ENCODE measurements at places on chromosomes 3 and 15.

GRCh38 chr15:94791008-94791407 lies 559.6 kb downstream of the MCTP2 start:
- no peak for DNase-seq

- DNase-seq = no peak
These were observed 14.4 kb upstream of the DCAF1 start for GRCh38 chr3:51514210-51514609.

- no peak for DNase-seq
These were observed 13.8 kb upstream of the ADPGK start for GRCh38 chr15:72797338-72797689.

- no peak for DNase-seq
These were observed 77.5 kb upstream of the STRIT1 start for GRCh38 chr3:155370764-155371503.

- DNase-seq = no peak
These were observed 46.4 kb downstream of the GJD2 start for GRCh38 chr15:34708422-34708821.

- DNase-seq = no peak
These were observed 408.7 kb downstream of the SHQ1 start for GRCh38 chr3:72439321-72440183.

DNA sequence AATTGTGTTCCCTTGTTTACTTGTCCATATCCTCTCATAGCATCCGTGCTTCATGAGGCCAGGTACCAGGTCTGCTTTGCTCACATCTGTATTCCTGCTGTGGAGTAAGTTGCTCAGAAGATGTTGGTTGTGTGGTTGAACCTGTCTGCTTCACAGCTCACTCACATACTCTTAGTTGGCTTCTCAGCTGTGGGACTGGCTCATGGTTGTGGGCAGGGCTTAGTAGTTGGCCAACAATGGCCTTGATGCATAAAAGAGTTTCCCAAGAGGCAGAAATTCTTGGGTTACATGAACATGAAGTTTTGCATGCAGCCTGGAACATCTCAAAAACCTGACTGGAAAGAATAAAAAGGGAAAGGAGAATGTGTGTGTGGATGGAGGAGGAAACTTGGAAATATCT lies 17.0 kb downstream of the CELF6 start:
- no peak for DNase-seq

GRCh38 chr3:123089611-123090331 lies 22.9 kb downstream of the PDIA5 start:
- no peak for DNase-seq

DNA sequence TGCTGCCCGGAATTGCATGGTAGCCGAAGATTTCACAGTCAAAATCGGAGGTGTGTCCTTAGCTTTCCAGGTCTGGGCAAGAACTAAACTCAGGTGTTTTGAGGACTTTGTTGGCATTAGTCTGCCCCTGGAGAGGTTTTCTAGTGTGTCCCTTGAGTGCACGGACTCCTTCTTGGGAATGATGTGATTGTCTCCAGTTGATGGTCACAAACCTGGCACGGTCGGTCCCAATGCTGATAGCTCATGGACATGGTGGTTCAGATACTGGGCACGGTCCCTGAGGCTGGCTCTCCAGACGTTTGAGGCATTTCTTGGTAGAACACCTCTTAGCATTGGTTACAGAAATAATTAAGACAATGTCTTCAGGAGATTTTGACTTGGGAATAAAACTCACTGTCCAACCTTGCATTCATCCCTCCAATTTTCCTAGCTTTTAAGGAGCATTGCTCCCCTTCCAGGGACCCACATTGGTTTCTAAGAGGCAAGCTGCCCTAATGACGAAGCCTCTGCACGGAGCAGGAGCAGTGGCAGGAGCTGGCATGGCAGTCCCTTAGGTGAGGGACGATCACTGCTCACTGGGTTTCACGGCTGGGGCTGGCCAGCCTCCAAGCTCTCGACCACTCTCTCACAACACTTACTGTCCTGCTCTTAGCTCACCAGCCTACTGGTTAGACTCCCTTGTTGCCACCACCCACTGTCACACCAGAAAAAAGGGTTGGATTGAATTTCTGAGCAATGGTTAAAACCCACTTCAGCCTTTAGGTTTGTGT lies 68.1 kb downstream of the PGPEP1L start:
- DNase-seq = no peak

- DNase-seq = no peak
These were observed 1.3 kb upstream of the HRG start for GRCh38 chr3:186664506-186664905.

GRCh38 chr3:170766823-170767575 lies 103.0 kb downstream of the RPL22L1 start:
- DNase-seq = no peak

GRCh38 chr3:145079436-145079835 lies 1081.5 kb downstream of the PLOD2 start:
- DNase-seq = no peak

GRCh38 chr3:112379020-112379690 lies 46.2 kb downstream of the CD200 start:
- no peak for DNase-seq

GRCh38 chr15:90683371-90683770 lies 33.8 kb upstream of the BLM start:
- no peak for DNase-seq

- no peak for DNase-seq
These were observed 1228.2 kb downstream of the ROBO2 start for GRCh38 chr3:78268087-78268486.

GRCh38 chr3:42684632-42685362 lies 540 bp upstream of the KLHL40 start:
- DNase-seq = no peak

DNA sequence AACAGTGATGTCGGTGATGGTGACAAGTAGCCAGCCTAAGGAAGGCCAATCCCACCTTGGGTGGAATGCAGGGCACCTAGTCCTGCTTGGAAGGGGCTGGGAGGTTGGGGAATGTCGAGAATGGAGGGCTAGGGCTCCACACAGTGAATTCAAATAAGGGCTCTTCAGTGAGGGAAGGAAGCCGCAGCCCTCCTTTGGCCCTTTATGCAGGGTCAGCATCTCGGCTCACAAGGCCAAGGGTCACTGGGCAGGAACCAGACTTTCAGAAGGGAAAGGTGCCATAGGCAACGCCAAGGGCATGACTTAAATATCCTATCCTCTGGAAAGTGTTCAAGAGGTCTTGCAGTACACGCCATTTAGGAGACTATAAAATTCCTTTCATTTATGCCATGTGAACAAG lies 56.9 kb downstream of the CLEC3B start:
- no peak for DNase-seq

- DNase-seq = no peak
These were observed 1.9 kb upstream of the UBR1 start for GRCh38 chr15:43107751-43108150.

- no peak for DNase-seq
These were observed 22.4 kb downstream of the B3GNT5 start for GRCh38 chr3:183275418-183275817.

DNA sequence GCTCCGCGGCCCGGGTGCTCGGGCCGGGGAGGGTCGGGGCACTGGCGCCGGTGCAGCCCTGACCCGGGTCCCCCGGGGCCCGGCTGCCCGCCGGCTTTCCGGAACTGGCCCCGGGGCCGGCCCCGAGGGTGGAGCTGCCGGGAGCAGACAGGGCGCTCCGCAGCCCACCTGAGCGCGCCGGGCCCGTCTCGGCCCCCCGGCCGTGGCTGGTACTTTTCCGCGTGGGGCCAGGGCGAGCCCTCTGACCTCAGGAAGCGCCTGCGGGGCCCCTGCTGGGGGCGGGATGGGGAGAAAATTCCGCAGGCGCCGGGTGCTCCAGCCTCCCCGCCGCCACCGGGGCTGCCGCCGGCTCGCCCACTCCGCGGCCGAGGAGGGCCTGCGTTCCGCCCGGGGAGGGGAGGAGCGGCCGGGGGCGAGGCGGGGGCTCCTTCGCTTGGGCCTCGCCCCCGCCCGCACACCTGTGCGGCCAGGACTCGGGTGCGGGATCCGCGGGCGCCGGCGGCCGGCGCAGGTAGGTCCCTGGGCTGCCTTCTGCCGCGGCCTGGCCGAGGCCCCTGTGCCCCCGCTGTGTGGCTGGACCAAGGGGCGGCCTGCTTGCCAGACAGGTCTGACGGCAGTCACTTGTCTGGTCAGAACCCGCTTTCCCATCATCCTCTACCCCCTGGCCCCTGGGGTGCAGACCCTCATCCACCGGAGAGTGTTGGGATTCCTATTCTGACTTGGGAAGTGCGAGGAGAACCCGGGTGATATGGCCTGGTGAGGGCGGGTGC lies 3.5 kb downstream of the FURIN start:
- DNase-seq = no peak

- no peak for DNase-seq
These were observed 362.3 kb upstream of the RGMA start for GRCh38 chr15:93451265-93451664.

All from CD4-positive, alpha-beta T cell treated with Interferon alpha-2 for 1 hour (primary cell).